Right renal pelvis (tissue), 4 donors: ENCODE measurements at places on chromosomes 5 and 9. TPM values are rescaled to one million over a fixed set of nuclear protein-coding genes. Genes with fewer than 3 reads are reported as not detected.

DNA sequence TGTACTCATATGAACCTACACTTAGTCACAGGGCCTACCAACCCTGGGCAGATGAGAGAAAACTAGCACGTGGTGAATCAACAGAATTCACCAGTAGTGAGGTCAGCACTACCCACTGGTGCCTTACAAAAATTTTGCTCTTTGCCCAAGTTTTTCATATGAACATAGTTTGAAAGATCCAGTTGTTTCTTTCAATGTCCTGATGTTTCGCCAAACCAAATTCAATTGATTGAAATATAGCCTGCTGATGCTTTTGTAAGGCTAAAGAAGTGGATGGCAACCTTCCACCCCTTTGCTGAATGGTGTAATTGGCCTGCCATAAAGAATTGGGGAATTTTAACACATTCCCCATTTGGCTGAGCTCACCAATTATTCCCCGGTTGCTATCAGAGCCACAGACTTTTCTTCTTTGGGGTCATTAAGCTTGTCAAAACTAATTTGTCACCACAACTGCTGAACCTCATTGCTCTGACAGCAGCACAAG, 339.2 kb downstream of the GLIS3 start:
- DNase-seq, result no peak

DNA sequence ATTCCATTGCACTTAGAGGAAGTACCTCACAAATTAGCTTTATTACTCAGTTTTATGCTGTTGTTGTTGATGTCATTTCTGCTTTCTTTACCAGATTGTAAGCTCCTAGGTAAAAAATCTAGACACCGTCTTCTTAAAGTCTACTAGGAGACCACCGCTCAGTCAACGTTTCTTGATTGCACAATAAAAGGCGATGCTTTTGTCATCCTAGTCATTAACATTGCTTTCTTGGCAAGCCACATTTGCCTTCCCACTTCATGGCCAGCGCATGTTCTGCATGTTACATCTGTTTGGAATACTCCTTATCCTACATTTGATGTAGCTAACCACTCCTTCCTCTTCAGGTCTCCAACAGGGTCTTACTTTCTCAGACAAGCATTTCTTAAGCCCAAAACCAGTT, 464.0 kb upstream of the TUSC1 start:
- DNase-seq, result no peak

- no peak for DNase-seq
Observed at GRCh38 chr5:88694023-88694679, 188.8 kb downstream of the MEF2C start.

Gene CER1
- polyA plus RNA-seq, result 0.66 TPM

Gene FRMD3
- 24.6 TPM for polyA plus RNA-seq

DNA sequence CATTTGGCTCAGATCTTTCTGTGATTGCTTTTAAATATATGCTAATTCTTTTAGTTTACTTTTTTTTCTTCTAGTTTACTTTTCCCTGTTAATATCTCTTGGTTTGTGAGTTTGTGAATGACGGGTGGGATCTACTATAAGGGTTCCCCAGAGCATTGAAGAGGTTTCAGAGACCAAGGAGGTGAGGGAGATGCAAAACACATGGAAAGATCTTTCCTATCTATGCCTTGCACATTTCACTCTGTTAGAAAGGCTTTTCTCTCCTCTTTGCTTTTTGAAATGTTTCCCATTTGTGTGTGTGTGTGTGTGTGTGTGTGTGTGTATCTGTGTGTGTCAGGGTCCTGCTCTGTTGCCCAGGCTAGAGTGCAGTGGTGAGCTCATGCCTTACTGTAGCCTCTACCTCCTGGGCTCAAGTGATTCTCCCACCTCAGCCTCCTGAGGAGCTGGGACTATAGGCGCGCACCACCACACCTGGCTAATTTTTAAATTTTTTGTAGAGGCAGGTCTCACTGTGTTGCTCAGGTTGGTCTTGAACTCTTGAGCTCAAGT, 50.7 kb downstream of the CNTLN start:
- DNase-seq, result no peak

Gene WDR38
- 0.37 TPM for polyA plus RNA-seq

DNA sequence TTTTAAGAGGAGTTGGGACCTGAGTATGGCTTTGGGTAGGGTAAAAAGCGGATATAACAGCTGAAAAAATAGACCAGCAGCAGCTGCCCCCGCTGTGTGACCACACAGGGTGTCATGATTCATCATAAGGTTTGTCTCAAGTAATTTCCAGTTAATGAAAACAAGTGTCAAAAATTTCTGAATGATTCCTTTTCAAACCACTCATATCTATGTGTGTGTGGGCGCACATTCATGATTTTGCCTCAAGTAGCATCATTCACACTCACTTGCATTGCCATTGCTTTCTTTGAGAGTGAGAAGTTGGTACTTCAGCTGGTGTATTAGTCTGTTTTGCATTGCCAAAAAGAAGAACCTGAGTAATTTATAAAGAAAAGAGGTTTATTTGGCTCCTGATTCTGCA, 12.1 kb upstream of the TNFAIP8 start:
- DNase-seq, result no peak

Gene CNTFR
- 44.1 TPM for polyA plus RNA-seq

DNA sequence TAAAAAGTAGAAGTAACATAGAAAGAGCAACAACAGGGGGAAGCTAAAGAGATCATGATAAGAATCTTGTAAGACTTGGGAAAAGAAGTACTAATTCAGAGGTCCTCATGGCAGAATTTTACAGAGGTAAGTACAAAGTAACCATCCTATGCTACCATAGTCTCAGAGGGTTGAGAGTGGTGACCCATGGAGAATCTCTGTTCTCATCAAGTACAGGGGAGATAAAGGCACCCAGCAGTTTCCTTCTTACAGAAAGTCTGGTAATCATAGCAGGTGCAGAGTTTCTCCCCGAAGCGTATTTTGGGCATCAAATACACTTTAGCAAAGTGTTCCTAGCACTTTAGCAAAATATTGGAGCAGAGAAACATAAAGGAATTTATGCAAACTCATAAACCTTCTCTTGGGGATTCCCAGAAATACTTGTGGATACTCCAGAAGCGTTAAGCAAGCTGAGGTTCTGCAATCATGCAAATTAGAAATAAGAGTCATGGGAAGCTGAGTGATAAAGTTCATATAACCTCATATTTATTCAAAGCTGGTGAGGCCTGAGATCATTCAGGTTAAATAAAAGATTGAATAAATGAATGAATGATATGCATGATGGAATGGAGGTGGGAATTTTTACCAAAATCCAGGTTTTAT, 101.0 kb upstream of the SMC2 start:
- no peak for DNase-seq

Gene PRPF4
- polyA plus RNA-seq, result 38.0 TPM

Gene ADAMTS12
- 14.3 TPM for polyA plus RNA-seq

- no peak for DNase-seq
Observed at GRCh38 chr5:32001284-32001683, 172.8 kb downstream of the GOLPH3 start.

GRCh38 chr9:133835262-133835901, 97.2 kb upstream of the SARDH start:
- no peak for DNase-seq

- DNase-seq, result no peak
Observed at GRCh38 chr5:7850395-7851239, at the start of gene CFAP90. Gene CFAP90 (minus strand): TSS chr5:7851133. CDS start chr5:7851021, 112 bp downstream.

DNA sequence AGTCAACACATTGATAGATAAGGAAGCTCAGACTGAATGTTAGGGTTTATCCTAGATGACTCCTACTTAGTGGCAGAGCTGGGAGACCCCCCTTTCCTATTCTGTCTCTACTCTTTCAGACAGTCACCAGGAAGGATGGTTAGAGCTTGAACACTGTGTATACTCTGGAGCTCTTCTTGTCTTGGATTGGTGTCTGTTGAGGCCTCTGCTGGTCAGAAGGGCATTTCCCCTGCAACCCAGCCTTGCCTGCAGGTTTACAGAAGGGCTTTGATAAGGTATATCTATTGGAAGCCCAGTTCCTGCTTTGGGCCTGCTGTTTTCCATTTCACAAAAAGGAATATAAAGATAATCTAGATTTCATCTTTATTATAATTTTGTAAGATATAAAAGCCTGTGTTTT, 71.8 kb downstream of the KDM4C start:
- DNase-seq, result no peak

DNA sequence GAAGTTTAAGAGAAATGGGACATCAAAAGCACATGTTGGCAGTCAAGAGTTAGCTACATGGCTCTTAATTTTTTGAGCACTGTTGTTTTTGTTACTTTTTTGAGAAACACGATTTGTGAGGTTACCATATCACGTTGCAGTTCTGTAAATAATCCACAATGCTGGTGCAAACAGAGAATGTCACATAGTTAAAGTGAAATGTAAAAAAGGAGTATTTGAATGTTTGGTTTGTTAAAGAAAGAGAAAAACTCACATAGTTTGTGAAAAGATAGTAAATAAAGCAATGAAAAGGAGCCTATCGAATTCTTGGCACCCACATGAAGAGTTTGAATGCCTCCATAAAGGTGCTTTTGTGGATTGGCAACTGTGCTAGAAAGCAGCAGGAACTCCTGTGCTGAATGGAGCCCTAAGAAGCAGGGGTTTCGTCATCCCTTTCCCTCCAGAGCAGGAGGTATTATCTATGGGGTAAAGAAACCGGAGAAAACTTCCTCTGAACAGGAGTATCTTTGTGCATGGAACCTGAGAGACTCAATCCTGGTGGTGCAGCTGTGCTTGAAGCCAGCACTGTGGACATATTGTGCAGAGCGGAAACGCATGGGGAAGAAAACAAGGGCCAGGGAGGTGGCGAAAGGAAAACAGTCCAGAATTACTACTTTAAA, 148.5 kb upstream of the OTULINL start:
- no peak for DNase-seq

- no peak for DNase-seq
Observed at GRCh38 chr9:133184971-133185370, 21.3 kb upstream of the GBGT1 start.

Gene SIGMAR1
- polyA plus RNA-seq, result 48.2 TPM

GRCh38 chr5:118578093-118578492, 410.3 kb downstream of the DTWD2 start:
- no peak for DNase-seq
